ENCODE measurements at places on chromosomes 1 and 21.

DNA sequence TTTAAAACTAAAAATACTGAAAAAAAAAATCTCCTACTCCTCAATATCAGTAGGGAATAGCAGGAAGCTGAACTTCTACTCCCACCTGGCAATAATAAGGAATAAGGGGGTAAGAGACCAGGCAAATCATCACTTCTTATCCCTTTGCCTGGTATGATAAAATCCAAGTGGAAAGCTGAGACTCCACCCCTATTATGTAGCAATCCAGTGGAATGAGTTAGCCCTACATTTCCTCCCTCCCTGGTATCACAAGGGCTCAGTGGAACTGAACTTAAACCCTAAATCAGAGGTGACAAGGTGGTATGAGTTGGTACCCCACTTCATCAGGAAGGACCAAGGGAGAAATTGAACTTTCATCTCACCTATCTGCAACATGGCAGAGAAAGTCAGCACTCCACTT is 25.7 kb downstream of the TRIM33 start:
- no peak for DNase-seq

GRCh38 chr21:34252751-34253150 is 111.1 kb upstream of the KCNE2 start:
- DNase-seq: no peak

- peak; percentile 7 for DNase-seq
Observed at GRCh38 chr1:43636006-43636641, 13.8 kb upstream of the KDM4A start.

DNA sequence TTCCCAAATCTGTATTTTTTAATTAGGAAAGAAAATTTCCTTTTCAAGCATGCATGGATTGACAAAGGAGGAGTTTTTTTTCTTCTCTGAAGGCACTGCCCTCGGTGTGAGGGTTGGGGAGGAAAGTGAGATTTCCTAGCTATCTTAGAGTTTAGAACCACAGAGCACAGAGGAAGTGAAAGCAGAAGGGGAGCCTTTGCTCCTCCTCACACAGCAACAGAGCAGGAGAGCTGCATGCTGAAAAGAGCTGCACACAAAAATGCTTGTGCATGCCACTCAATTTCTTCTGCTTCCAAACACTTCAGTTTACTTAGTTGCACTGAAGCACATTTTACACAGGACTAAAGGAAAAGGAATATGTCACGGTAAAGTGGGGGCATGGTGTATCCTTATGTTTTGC is 308.1 kb downstream of the GPATCH2 start:
- no peak for DNase-seq

DNA sequence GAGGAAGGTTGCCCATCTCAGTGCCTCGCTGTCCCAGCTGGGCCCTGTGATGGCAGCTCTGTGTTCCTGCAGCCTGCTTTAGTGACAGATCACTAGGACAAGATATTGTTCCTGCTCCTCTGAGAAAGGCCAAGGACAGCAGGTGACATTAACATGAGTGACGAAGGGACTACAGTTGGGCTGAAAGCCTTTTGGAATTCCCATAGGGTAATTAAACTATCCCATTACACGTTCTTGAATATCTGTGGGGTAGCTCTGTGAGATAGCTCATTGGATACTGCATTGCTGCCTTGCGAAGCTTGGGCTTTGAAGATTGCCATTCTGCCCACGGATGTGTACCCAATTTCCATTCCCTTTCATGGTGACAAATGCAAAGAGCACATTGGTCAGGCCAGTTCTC is 78.2 kb upstream of the COA6 start:
- DNase-seq: no peak

All from NCI-H69 (cell line).